ENCODE measurements at places on chromosomes 13 and 19. TPM values are rescaled to one million over a fixed set of nuclear protein-coding genes. Genes with fewer than 3 reads are reported as not detected.
A peak's percentile ranks its signal among the peaks of the same experiment; 100 is the strongest.

GRCh38 chr19:1674293-1674679, 21.9 kb upstream of the TCF3 start:
- H3K4me1 ChIP-seq = peaks cover 9% of the 10 kb centered on the region
- no peaks in the 10 kb centered on the region for H3K36me3 ChIP-seq

DNA sequence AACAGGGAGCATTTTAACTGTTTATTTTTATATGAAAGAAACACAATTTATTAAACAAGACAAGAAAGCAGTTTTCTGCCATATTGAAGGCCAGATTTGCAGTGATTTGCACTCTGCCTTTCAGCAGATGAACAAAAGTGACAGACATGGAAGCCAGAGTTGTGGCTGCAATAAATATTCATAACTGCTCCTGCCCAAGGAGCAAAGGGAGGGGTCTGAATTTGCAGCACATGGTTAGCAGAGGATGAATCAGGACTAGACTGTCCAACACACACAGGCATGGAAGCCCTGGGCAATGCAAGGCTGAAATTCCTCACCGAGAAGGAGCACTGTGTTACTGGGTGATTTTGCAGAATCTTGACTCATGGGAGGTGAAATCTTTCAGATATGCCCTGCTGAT, 418.2 kb downstream of the DCT start:
- H3K27ac ChIP-seq = no peak overlapping the region
- H3K4me1 ChIP-seq = peaks cover 56% of the 10 kb centered on the region
- DNase-seq = no peak
- H3K36me3 ChIP-seq = no peaks in the 10 kb centered on the region

GRCh38 chr13:25165663-25166062, 6.4 kb downstream of the AMER2 start:
- peaks cover 47% of the 10 kb centered on the region for H3K36me3 ChIP-seq
- peaks cover 2% of the 10 kb centered on the region for H3K4me1 ChIP-seq

- H3K4me3 ChIP-seq = no peak overlapping the region
- H3K36me3 ChIP-seq = no peaks in the 10 kb centered on the region
- no peaks in the 10 kb centered on the region for H3K4me1 ChIP-seq
- no peaks in the 10 kb centered on the region for H3K27me3 ChIP-seq
These were observed 936.9 kb downstream of the EFNB2 start for GRCh38 chr13:105598529-105598928.

DNA sequence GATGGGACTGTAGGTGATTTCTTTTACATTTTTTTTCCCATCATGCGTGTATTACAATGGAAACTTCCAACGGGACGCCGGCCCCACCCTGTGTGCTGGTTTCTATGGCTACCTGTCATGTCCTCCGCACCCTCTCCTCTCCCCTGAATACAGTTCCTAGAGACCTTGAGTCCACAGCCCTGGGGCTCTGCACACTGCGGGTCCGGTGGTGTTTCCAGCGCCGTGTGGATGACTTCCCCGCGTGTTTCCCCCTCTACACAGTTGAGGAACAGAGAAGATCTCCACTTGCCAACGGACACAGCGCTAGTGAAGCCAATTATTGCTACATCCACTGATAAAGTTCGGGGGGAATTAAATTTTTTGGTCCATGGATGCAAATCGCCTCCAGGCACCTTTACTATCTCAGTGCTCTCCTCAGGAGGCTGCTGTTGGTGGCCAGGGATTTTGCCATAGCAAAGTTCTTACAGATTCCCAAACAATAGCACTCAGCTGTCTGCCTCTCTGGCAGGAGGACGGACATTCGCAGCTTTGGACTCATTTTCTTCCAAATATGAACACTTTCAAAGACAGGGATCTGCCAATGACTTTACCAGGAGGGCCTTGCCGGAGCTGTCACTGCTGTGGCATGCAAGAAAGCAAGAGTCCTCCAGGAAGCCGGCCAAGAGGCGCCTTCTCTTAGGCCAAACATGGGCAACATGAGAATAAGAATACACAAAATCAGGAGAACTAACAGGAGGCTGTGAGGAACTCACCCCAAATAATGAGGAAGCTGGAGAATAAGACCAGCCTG, 39.3 kb upstream of the GAS6 start:
- H3K27me3 ChIP-seq = peaks cover 36% of the 10 kb centered on the region
- no peaks in the 10 kb centered on the region for H3K36me3 ChIP-seq
- no peak for DNase-seq
- H3K4me3 ChIP-seq = no peak overlapping the region
- no peaks in the 10 kb centered on the region for H3K4me1 ChIP-seq

GRCh38 chr19:45244133-45244794, 943 bp downstream of the EXOC3L2 start:
- peaks cover 5% of the 10 kb centered on the region for H3K4me1 ChIP-seq
- DNase-seq = no peak
- H3K27me3 ChIP-seq = no peaks in the 10 kb centered on the region
- H3K27ac ChIP-seq = no peak overlapping the region
- no peak overlapping the region for H3K4me3 ChIP-seq

GRCh38 chr19:47778954-47779351, 450 bp downstream of the SELENOW start:
- peaks cover 9% of the 10 kb centered on the region for H3K4me1 ChIP-seq
- H3K27me3 ChIP-seq = no peaks in the 10 kb centered on the region
- H3K4me3 ChIP-seq = peak overlapping the region; percentile 98
- peak overlapping the region; percentile 99 for H3K27ac ChIP-seq
- H3K36me3 ChIP-seq = peaks cover 24% of the 10 kb centered on the region

DNA sequence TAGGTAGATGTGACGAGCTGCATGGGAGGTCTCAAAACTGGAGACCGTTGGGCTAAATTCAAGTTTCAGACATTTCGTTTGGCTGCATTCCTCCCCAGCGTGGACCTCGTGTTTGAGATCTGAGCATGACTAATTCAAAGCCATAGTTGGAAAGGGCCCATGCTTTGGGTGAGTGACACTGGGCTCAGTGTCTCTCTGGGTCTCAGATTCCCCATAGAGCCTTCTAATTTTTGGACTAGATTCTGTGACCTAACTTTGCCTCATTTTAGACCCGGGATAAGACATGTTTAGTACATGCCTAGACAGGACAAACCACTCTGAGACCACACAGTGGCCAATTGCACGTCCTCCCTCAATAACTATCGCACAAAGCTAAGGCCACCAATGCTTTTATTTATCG, 16.6 kb downstream of the CKM start:
- H3K36me3 ChIP-seq = no peaks in the 10 kb centered on the region
- DNase-seq = no peak
- no peak overlapping the region for H3K27ac ChIP-seq
- no peaks in the 10 kb centered on the region for H3K27me3 ChIP-seq

GRCh38 chr19:56718231-56718630, 46.7 kb upstream of the ZNF835 start:
- DNase-seq = no peak
- no peak overlapping the region for H3K4me3 ChIP-seq
- H3K4me1 ChIP-seq = no peaks in the 10 kb centered on the region
- H3K36me3 ChIP-seq = no peaks in the 10 kb centered on the region
- no peak overlapping the region for H3K27ac ChIP-seq

GRCh38 chr13:73984949-73985691, 149.1 kb downstream of the KLF12 start:
- no peak for DNase-seq
- H3K27ac ChIP-seq = no peak overlapping the region
- no peaks in the 10 kb centered on the region for H3K27me3 ChIP-seq

DNA sequence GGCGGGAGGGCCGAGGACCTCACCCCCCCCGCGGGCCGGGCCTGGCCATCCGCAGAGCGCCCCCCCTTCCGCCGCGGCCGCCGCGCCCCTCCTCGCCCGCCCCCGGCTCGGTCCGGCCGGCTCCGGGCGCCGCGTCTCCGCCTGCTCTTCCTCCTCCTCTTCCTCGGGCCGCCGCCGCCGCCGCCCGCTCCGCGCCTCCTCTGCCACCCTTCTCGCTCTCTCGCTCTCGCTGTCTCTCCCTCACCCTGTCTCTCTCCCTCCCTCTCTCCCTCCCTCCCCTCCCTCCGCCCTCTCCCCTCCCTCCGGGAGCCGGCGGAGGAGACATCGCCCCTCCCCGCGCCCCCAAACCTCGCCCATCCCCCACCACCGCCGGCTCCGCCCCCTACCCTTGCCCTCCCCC, at the start of gene SHANK1:
Gene SHANK1 (minus strand): TSS at position 237 of the 400 bp plus-strand sequence. CDS start 2,883 bp downstream, outside the sequence.
- H3K27ac ChIP-seq = peak within 1 kb of the TSS; percentile 61
- peak; percentile 71 for DNase-seq
- peaks cover 16% of the 10 kb centered on the region for H3K36me3 ChIP-seq
- H3K4me1 ChIP-seq = peaks cover 54% of the 10 kb centered on the region
- H3K27me3 ChIP-seq = no peaks in the 10 kb centered on the region
- peak within 1 kb of the TSS; percentile 71 for H3K4me3 ChIP-seq

- no peak overlapping the region for H3K27ac ChIP-seq
- H3K4me3 ChIP-seq = no peak overlapping the region
- DNase-seq = no peak
- no peaks in the 10 kb centered on the region for H3K27me3 ChIP-seq
- no peaks in the 10 kb centered on the region for H3K36me3 ChIP-seq
These were observed 857.4 kb downstream of the EFNB2 start for GRCh38 chr13:105678072-105678471.

GRCh38 chr19:30647891-30648720, 275.9 kb downstream of the ZNF536 start:
- no peak overlapping the region for H3K27ac ChIP-seq
- no peak for DNase-seq
- H3K36me3 ChIP-seq = no peaks in the 10 kb centered on the region
- no peaks in the 10 kb centered on the region for H3K27me3 ChIP-seq

SULT2A1 gene
- total RNA-seq = not detected

SIGLEC9 gene
- not detected for total RNA-seq

ZNF235 gene
- total RNA-seq = 10.0 TPM

RDH8 gene
- not detected for total RNA-seq

DAND5 gene
- 0.17 TPM for total RNA-seq

NLRP4 gene
- not detected for total RNA-seq

SIGLEC8 gene
- total RNA-seq = not detected

LYPD5 gene
- total RNA-seq = not detected

GNG8 gene
- total RNA-seq = not detected

ZNF175 gene
- total RNA-seq = 10.4 TPM

ATP12A gene
- total RNA-seq = 0.39 TPM

SLITRK6 gene
- total RNA-seq = 1.3 TPM

SLC5A5 gene
- total RNA-seq = not detected
